Astrocyte (in vitro differentiated cells and primary cell): ENCODE measurements at places on chromosomes 11 and 22. TPM values are rescaled to one million over a fixed set of nuclear protein-coding genes. Genes with fewer than 3 reads are reported as not detected.
A peak's percentile ranks its signal among the peaks of the same experiment; 100 is the strongest.

The OR2AT4 gene
- not detected in 2 replicates for total RNA-seq

The CDC42BPG gene
- total RNA-seq, result 2.0 and 4.6 TPM in 2 replicates

The TMPRSS5 gene
- total RNA-seq, result 0.34 and 0.38 TPM in 2 replicates

The OR5P2 gene
- 1.2 and 1.4 TPM in 2 replicates for total RNA-seq

The KCNK4 gene
- 0.52 TPM in 1 of 2 replicates, not detected in the other for total RNA-seq

The OR6T1 gene
- total RNA-seq, result not detected in 2 replicates

The CD6 gene
- total RNA-seq, result 0.39 and 0.58 TPM in 2 replicates

The KCNQ1OT1 gene
- total RNA-seq, result 2.5 TPM in 2 replicates

DNA sequence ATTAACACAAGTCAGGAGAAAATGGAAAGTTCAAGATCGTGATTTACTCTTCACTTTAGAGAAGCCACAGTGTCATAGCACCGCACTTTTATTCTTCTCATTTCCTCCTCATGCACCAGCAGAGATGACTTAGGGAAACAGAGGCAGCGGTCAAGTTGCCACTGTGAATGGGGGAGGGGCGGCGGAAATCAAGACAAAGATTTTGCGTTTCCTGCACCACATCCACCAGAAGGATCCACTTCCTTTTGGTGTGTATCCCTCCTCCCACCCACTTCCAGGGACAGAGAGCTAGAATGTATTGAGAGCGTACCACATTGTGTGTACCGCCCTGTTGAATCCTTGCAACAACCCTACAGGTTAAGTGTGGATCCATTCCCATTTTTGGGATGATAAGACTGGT lies 21.8 kb downstream of the TSPAN18 start:
- no peak overlapping the region for H3K4me3 ChIP-seq
- no peak for DNase-seq
- H3K27me3 ChIP-seq, result peaks cover 15% of the 10 kb centered on the region
- H3K27ac ChIP-seq, result no peak overlapping the region

GRCh38 chr22:34296461-34296860 lies 376.2 kb upstream of the LARGE1 start:
- H3K4me3 ChIP-seq, result no peak overlapping the region
- H3K27me3 ChIP-seq, result no peaks in the 10 kb centered on the region
- H3K27ac ChIP-seq, result no peak overlapping the region
- no peak for DNase-seq
- no peaks in the 10 kb centered on the region for H3K4me1 ChIP-seq
- H3K36me3 ChIP-seq, result no peaks in the 10 kb centered on the region

GRCh38 chr11:120068114-120068573 lies 69.8 kb downstream of the TRIM29 start:
- no peaks in the 10 kb centered on the region for H3K4me1 ChIP-seq
- no peak overlapping the region for H3K27ac ChIP-seq
- DNase-seq, result peak; percentile 33
- peaks cover 3% of the 10 kb centered on the region for H3K27me3 ChIP-seq
- no peaks in the 10 kb centered on the region for H3K36me3 ChIP-seq

- H3K4me1 ChIP-seq, result no peaks in the 10 kb centered on the region
- H3K27ac ChIP-seq, result no peak overlapping the region
- no peaks in the 10 kb centered on the region for H3K27me3 ChIP-seq
- H3K4me3 ChIP-seq, result no peak overlapping the region
- DNase-seq, result no peak
These were observed 11.7 kb upstream of the MRPL23 start for GRCh38 chr11:1935156-1936071.

DNA sequence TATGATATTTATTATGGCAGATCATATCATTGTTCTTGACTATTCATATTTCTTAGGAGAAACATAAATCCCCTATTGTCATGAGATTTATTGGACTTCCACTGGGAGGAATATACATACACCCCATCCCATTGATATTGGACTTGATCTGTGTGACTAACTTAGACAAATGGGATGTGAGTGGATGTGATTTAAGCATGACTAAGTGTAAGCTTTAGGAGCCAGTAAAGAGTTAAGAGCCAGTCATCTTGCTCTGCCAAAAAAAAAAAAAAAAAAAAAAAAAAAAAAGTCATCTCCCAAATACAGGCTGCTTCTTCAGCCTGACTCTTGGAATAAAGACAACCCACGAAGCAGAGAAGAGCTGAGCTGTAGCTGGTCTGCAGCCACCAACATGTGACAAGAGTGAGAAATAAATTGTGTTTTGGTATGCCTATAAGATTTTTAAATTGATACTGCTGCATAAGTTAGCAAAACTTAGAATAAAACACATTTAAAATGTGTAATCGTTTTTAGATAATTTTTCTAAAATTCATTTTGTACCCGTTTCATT lies 595.0 kb upstream of the LRRC4C start:
- DNase-seq, result peak; percentile 37
- H3K4me3 ChIP-seq, result no peak overlapping the region
- H3K27me3 ChIP-seq, result no peaks in the 10 kb centered on the region

- H3K4me1 ChIP-seq, result no peaks in the 10 kb centered on the region
- no peaks in the 10 kb centered on the region for H3K36me3 ChIP-seq
- peaks cover 2% of the 10 kb centered on the region for H3K27me3 ChIP-seq
- no peak for DNase-seq
- H3K27ac ChIP-seq, result no peak overlapping the region
These were observed 8.1 kb upstream of the PANX2 start for GRCh38 chr22:50162391-50162956.

DNA sequence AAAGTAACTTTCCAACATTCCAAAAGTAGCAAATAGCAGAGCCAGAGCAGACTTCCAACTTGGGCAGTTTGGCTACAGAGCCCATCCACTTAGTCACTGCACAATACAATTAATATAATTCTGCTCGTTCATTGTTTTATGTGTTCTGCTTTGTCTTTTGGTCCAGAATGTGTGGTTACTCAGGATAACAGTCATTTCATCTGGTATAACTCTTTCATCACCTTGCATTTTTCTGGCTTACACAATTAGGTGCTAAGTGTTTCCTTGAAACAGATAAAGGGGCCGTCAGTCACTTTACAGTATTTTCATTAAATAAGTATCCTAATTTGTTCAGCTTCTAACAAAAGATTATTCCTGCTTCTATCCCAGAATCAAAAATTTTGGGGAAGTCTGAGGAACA lies 87.2 kb downstream of the LARGE2 start:
- H3K36me3 ChIP-seq, result no peaks in the 10 kb centered on the region
- no peaks in the 10 kb centered on the region for H3K4me1 ChIP-seq

- H3K4me1 ChIP-seq, result peaks cover 7% of the 10 kb centered on the region
- H3K27me3 ChIP-seq, result no peaks in the 10 kb centered on the region
- DNase-seq, result no peak
- H3K36me3 ChIP-seq, result no peaks in the 10 kb centered on the region
- no peak overlapping the region for H3K4me3 ChIP-seq
These were observed 41.7 kb downstream of the MICAL3 start for GRCh38 chr22:17982572-17983141.

DNA sequence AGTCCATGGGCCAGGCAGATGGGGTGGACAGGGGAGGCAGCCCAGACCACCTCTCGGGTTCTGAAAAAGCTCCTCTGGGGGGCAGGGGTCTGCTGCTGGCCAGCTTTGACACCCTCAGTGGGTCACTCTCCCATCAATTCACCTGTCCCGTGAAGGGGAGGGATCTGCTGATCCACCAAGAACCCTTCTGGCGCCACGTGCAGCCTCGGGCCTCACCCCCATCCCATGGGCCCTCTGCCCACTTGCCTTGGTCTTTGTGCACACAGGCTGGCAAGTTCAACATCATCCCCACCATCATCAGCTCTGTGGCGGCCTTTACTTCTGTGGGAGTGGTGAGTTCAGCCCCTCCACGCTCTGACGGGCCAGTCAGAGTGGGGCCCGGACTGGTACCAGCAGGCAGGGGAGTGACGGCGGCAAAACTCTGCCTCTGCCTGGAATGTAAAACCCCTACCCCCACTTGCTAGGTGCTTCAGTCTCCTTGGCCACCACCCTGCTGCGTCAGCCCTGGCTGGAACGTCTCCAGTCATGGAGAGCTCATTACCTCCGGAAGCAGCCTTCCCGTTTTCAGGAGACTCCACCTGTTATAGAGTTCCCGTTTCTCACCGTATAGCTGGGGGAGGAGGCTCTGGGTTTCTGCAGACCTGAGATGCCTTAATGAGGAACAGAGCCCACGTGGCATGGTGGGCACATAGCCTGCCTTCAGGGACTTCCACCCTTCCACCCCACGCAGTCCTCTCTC lies 12.7 kb downstream of the PRG3 start:
- peaks cover 4% of the 10 kb centered on the region for H3K4me1 ChIP-seq
- no peak for DNase-seq
- H3K27ac ChIP-seq, result no peak overlapping the region
- H3K27me3 ChIP-seq, result peaks cover 13% of the 10 kb centered on the region
- H3K4me3 ChIP-seq, result no peak overlapping the region

DNA sequence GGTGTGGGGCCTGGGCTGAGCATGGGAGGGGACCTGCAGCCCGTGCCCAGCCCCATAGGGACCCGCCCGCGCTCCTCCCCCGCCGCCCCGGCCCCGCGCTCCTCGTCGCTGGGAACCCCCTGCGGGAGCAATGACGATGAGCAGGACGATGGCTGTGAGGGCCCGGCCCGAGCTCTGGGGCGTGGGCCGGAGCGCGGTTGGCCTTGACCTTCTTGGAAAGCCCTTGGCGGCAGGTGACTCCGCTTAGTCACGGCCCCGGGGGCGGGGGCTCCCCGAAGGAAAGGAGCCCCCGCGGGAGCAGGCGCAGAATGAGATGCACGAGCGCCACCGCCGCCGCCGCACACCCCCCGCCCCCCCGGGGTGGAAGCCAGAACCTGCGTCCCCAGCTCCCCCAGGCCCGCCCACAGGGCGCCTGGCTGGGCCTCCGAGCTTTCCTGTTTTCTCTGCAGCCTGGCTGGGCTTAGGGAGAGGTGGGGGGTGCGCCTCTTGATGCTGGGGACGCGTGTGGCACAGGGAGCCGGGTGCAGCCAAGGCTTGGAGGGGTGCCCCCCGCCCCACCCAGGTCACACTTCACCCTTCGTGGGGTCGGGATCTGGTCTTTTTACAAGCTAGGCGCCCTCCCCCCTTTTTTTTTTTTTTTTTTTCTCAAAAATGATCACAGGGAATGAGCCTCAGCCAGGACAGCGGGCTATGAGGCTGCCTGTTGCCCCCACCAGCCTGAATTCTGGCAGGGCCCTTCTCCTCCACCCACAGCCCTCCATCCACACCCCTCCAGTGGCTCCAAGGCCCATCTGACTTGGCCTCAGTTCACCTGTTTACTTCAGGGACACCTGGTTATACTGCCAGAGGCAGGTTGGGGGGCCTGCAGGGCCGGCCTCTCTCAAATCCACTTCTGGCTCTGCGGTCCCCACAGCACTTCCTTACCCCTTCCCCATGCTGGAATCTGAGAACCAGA lies 17.9 kb downstream of the CRELD2 start:
- H3K27ac ChIP-seq, result no peak overlapping the region
- DNase-seq, result peak; percentile 66
- H3K4me1 ChIP-seq, result peaks cover 18% of the 10 kb centered on the region
- no peaks in the 10 kb centered on the region for H3K27me3 ChIP-seq
- peak overlapping the region; percentile 28 for H3K4me3 ChIP-seq
- H3K36me3 ChIP-seq, result no peaks in the 10 kb centered on the region

DNA sequence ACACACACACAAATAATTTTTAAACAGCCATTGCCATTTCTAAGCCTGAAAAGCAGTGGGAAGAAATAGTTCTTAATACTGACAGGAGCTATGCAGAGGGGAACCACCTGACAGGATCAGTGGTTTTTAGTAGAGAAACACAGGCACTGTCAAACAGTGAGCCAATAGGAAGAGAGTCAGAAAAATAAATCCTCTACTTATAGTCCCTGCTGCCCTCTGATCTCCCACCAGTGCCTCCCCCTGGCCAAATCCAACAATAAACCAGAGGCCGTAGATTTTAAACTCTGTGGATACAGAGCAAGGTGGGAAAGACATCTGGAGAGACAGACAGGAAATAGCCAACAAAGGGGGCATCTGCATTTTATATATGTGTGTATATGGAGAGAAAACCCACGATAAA lies 7.9 kb upstream of the OR56B4 start:
- no peaks in the 10 kb centered on the region for H3K4me1 ChIP-seq
- DNase-seq, result no peak
- H3K27me3 ChIP-seq, result no peaks in the 10 kb centered on the region

- H3K27me3 ChIP-seq, result no peaks in the 10 kb centered on the region
- H3K4me3 ChIP-seq, result no peak overlapping the region
These were observed 48.0 kb downstream of the LRRC32 start for GRCh38 chr11:76622493-76623094.

DNA sequence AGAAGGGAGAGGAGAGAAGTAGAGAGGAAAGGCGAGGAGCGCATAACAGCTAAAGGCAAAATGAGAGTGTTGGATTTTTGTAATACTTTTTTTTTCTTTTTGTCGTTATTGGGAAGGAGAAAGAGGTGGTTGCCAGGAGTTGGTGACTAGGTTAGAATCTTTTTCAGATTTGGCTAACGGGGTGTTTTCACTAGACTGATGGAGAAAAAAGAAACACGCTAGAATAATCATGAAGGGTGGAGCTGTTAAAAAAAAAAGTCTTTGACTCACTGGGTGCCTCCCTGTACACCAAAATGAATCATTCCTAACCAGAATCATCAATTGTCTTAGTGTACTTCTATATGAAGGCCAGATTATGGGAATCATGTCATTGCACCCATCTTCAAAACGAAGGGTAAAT lies 12.7 kb downstream of the BLID start:
- peaks cover 66% of the 10 kb centered on the region for H3K4me1 ChIP-seq
- peaks cover 40% of the 10 kb centered on the region for H3K36me3 ChIP-seq
- H3K27ac ChIP-seq, result peak overlapping the region; percentile 95
- no peak overlapping the region for H3K4me3 ChIP-seq
- H3K27me3 ChIP-seq, result no peaks in the 10 kb centered on the region

- no peak overlapping the region for H3K27ac ChIP-seq
- peaks cover 23% of the 10 kb centered on the region for H3K27me3 ChIP-seq
- no peaks in the 10 kb centered on the region for H3K36me3 ChIP-seq
- H3K4me3 ChIP-seq, result no peak overlapping the region
- no peaks in the 10 kb centered on the region for H3K4me1 ChIP-seq
These were observed 86.3 kb upstream of the RTL6 start for GRCh38 chr22:44584256-44584902.

DNA sequence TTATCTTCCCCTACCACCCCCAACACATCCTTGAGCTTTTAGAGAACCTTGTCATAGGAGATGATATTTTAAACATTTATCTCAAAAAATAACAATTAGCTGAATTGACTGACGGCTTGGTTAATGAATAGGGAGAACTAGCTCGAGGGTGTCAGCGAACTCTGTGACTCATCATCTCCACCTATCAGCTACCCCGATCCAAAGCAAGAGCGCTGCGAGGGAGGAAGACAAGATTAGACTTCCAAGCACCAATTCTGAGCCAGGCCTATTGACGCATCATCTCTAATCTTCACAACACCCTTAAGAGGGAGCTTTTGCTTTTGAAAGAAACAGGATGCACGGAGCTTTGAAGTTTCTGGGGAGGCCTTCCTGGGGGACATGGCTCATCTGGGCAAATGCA lies 51.0 kb upstream of the GALNT18 start:
- H3K4me1 ChIP-seq, result no peaks in the 10 kb centered on the region
- H3K27ac ChIP-seq, result no peak overlapping the region
- DNase-seq, result no peak
- peaks cover 10% of the 10 kb centered on the region for H3K27me3 ChIP-seq
- H3K36me3 ChIP-seq, result no peaks in the 10 kb centered on the region
